ENCODE measurements at places on chromosomes 2 and 18. TPM values are rescaled to one million over a fixed set of nuclear protein-coding genes. Genes with fewer than 3 reads are reported as not detected.

GRCh38 chr2:226307487-226308322, 491.9 kb downstream of the IRS1 start:
- DNase-seq, result peak; percentile 15

DNA sequence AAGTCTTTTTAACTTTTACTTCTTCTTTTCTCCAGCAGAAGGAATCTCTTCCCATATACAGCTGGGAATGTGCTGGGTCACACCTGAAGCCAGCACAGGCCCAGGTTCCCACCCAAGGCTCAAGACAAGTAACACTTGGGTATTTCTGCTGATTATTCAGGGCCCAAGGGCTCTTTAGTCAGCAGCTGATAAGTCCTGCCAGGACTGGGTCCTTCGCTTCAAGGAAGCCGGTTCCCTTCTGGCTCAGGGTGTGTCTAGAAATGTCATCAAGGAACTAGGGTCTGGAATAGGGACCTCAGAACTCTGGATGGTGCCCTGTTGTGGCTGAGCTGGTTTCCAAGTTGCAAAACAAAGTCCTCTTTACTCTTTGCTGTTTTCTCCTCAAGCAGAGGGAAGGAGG, 27.0 kb upstream of the SERPINB2 start:
- DNase-seq, result no peak

GRCh38 chr2:236250286-236250685, 13.9 kb downstream of the ASB18 start:
- no peak for DNase-seq

GRCh38 chr18:75612456-75612855, 185.0 kb upstream of the SMIM21 start:
- DNase-seq, result peak; percentile 9

GRCh38 chr2:197838036-197838435, 33.6 kb downstream of the PLCL1 start:
- no peak for DNase-seq

DNA sequence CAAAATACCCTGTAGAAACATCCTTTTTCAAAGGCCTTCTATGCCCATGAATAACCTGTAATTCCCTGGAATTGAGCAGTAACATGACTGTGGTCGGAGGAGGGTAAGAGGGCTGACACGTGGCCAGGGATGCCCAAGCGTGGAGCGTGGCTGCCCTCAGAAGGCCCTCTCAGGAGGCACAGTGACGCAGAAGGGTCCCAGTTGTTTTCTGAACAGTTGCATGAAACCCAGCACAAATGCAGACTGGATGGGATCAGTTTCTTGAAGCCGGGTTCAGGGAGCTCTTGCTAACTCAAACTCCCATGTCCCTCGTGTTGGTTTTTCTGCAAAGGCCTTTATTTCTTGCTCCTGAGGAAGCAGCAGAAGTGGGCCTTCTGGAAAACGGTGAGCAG, 237.0 kb downstream of the ALPK2 start:
- no peak for DNase-seq

- DNase-seq, result no peak
Measured at GRCh38 chr2:161166538-161167409, 6.5 kb downstream of the TANK start.

GRCh38 chr2:88667219-88667618, 24.3 kb upstream of the RPIA start:
- no peak for DNase-seq

GRCh38 chr18:63895190-63895589, 7.7 kb downstream of the SERPINB2 start:
- DNase-seq, result no peak

- no peak for DNase-seq
Measured at GRCh38 chr18:70314151-70314782, 25.4 kb downstream of the SOCS6 start.

DNA sequence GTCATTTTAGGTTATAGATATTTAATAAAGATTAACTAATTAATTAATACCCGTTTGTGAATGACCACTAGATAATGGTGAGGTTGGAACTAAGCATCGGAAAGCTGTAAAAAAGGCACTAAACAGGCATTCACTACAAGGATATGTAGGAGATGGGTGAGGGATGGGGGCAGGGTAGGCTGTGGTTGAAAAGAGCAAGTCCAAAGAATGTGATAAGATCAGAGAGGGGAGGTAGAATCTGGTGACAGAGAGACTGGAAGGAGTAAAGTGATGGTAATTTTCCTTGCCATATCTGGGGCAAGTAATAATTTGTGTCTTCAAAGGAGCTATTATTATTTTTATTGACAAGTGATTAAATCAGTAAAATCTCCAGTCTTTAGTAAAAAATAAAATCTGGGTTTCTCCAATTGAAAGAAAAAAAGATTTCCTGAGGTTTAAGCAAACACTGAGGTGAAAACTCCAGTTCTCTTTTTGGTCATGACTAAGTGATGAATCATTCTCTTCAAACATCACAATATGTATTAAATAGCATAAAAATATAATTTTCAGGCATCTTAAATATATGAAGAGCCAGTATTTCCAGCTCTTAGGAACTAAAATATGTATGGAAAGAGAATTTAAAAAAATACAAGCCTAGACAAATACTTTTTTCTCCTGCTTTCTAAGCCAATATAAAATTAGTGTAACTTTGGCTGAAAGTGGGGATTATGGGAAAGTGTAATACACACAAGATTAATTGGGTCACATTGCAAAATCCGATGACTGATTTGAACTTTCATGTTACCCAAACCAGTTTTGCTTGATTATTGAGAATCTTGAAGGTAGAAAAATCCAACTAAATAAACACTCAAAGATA, 259.1 kb upstream of the RBMS1 start:
- DNase-seq, result peak; percentile 7

DNA sequence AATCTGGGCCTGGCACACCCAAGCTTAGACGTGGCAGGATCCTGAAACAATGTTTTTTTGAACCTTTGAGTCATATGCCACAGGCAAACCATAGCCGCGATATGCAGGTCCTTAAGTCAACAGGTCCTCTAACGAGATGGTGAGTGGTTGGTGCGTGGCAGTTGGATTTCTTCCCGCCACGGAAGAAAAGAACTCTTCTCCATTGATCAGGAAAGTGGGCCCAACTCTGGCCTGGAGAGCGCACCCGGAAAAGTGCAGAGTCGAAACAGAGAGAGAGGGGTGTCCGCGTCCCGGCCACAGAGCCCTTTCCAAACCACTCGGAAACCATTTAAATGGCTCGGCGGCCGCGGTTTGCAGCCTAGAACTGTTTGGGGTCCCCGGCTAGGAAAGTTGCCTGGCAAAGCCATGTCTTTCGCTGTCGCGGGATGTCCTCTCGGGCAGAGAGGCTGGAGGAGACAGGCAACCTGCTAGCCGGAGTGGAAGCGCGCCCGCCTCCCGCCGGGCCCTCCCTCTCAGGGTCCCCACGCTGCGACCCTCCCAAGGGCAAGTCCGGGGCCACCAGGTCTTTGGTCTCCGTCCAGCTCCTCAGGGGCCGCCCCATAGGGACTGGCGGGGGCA, 777 bp downstream of the GALNT3 start:
- peak; percentile 74 for DNase-seq

DNA sequence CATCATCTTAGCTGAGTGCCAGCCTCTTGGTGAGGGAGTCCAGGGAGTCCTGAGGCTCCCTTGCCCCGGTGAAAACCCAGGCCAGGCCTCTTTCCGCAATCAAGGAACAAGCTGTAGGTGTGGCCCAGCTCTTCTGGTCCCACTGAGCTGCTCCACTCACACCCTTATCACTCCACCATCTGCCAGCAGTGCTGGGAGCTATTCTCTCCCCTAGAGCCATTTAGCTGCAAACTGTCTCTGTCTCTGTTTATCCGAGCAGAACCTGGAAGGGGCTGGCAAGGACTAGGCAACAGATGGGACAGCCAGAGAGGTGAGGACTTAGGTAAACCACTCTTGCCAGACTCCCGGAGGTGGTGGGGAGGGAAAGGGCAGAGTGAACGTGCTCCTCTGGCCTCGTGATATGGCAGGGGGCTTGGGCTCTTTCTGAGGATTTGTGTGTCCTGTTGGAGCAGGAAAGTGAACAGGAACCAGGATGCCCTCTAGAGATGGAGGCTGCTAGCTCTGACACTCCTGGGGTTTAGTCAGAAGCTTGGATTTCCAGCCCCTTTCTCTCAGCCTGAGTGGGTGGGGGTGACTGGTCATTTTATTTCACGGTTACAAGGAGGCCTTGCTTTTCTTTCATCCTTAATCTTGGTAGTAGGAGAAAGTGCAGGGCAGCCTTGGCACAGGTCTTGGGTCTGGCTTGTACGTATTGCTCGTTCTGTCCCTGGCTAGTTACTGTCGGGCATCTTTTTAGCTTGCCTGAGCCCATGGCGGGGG, 19.6 kb downstream of the B3GNT2 start:
- DNase-seq, result no peak

DNA sequence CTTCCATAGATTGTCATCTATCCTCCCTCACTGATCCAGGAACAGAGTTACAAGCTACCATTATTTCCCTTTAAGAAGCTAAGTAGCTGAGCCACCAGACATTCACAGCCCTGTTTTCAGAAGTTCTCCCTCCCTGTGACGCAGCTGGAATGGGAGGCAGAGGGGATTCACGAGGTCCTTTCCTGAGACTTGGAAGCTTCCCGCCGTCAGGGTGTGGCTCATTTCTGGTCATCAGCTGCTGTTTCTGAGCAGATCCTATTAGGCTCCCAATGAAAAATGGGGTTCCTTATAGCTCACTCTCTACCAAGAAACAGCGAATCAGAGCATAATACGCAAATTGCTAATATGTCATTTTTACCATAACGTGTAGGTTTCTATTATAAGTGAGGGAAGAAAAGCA, 559.3 kb upstream of the ID2 start:
- DNase-seq, result no peak

DNA sequence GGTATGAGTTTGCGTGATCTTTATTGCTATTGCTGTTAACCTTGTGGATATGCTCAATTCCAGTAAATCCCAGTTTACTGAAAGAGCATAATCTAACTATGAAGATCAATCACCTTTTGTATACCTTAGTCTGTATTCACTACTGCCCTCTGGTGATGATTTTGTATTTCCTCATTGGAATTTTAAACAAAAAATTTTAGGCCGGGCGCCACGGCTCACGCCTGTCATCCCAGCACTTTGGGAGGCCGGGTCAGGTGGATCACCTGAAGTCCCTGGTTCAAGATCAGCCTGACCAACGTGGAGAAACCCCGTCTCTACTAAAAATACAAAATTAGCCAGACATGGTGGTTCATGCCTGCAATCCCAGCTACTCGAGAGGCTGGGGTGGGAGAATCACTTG, 5.1 kb downstream of the COMMD1 start:
- no peak for DNase-seq

DNA sequence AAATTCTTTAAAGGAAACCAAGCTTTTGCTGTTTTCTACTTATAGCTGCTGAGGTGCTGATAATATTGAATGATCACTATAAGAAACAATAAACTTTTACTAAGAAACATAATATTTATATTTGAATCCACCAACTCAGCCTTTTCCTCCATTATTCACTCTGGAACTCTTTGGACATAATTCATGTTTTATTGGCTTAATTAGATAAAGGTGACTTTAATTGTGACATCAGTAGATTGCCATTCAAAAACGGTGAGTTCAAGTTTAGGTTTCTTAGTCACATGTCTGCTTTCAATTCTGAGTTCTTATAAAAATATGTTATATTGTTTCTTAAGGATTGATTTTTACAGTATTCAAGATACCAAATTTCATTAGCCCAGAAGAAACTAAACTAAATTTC, 24.0 kb downstream of the CCDC85A start:
- DNase-seq, result no peak

DNA sequence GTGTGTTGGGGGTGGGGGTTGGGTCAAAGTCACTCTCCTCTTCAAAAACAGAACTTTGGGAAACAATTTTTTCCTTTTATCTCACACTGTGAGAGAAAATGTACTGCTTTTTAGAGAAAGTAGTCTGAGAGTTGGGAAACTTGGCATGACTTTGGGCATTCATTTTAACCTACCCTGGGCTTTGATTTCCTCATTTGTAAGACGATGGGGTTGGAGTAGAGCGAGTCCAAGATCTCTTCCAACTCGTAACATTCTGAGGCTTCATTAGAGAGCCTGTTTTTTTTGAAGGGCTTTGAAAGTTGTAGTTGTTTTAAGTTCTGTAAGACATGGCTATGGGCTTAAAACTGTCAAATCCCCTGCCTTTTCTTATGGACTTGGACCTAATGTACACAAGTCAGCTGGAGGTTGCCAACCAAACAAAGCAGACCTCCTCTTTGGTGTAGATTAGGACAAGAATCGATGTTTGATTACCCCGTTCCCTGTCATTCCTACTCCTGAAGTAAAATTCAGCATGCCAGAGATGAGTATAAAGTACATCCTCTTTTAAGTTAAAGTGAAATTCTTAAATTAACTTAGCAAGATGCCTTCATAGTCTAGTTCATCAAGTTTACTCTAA, 8.4 kb downstream of the PHLPP1 start:
- DNase-seq, result no peak

GRCh38 chr2:166499281-166499680, 5.2 kb upstream of the SCN7A start:
- no peak for DNase-seq

GRCh38 chr18:75104483-75104882, 104.5 kb downstream of the PTGR3 start:
- DNase-seq, result no peak

GRCh38 chr2:47799031-47799609, 16.2 kb downstream of the MSH6 start:
- DNase-seq, result no peak

DNA sequence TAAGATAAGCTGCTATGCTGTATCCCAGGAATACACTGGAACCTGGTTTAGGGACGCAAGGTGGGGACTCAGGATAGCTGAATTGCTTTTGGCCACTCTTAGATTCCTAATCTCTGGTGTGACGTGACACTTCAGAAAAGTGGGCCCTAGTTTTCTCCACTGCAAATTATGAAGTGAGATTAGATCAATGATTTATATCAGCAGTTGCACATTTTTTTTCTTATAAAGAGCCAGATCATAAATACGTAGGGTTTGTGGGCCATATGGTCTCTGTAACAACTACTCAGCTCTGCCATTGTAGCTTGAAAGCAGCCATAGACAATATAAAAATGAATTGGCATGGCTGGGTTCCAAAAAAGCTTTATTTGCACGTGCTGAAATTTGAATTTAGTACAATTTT, 85.4 kb upstream of the CPO start:
- no peak for DNase-seq

The UGT1A8 gene
- not detected for total RNA-seq

The C2orf81 gene
- not detected for total RNA-seq

The ALLC gene
- total RNA-seq, result not detected

The CLEC4F gene
- total RNA-seq, result not detected

The NLRC4 gene
- not detected for total RNA-seq

The POTEJ gene
- total RNA-seq, result 4.9 TPM

The HOXD1 gene
- not detected for total RNA-seq

The SLC16A14 gene
- not detected for total RNA-seq

The HDLBP gene
- total RNA-seq, result 752 TPM

Data from stomach (tissue), 19 donors.